Frontal cortex (tissue), 4 donors: ENCODE measurements at places on chromosomes 5 and 9.

GRCh38 chr5:82918311-82919031, 158.7 kb downstream of the TMEM167A start:
- no peak for DNase-seq

DNA sequence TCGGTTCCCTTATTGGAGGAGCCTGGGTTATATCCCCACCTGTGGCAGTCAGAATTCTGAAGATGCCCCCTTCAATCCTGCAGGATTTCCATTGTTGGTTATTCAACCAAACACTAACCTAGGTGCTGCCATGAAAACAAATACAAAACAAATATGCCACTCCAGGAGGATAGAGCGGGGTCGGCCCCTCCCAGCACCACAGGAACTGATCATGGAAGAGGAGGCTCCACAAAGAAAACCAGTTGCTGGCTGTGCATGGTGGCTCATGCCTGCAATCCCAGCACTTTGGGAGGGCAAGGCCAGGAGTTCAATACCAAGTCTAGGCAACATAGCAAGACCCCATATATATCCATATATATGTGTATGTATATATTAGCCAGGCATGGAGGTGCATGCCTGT, 13.2 kb upstream of the ADGRD2 start:
- no peak for DNase-seq

DNA sequence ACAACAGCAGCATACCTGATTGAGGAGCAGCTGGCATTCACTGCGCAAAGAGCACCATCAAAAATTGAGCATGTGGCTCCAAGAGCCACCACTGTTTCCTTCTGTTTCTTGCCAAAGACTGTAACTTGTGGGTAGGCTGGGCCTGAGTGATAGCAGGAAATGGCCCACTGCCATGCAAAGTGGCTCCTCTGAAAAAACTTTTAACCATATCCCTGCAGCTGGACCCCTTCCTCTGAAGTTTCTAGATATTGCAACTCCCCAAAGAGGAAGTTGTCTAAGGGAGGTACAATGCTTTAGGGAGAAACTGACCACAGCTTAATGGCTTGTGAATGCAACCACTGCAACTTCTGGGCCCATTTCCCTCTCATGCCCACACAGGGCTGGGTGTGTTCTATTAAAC, 355.4 kb upstream of the PDE4D start:
- no peak for DNase-seq

DNA sequence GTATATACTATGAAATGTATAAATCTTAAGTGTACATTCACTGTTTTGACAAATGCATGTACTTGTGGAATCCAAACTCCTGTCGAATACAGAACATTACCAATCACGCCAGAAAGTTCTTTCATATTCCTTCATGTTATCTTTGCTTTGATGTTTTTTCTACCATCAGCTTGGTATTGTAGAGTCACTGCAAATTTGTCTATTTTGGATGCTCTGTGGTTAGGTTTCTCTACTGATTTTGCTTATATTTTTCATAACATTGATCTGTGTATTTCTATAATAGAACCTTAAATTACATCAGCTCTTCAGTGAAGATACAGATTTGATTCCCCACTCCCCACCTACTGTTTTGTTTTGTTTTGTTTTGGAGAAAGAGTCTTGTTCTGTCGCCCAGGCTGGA, 30.8 kb downstream of the HABP4 start:
- DNase-seq, result no peak

DNA sequence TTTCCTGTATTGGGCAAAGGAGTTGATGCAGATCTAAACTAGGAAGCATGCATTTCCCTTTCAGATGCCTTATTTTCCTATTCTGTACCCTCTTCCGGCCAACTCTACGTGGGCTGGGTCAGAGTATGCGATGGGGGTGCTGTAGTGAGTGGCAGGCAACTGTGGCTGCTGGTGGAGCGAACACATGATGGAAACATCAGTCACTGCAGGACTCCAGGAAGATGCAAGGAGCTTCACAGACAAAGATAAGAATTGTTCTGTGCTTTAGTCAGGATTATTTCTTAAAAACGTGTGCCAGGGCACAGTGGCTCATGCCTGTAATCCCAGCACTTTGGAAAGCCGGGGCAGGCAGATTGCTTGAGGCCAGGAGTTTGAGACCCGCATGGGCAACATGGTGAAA, 75.1 kb downstream of the PSAT1 start:
- DNase-seq, result no peak

GRCh38 chr9:8961186-8961851, 1161.7 kb upstream of the DMAC1 start:
- no peak for DNase-seq

DNA sequence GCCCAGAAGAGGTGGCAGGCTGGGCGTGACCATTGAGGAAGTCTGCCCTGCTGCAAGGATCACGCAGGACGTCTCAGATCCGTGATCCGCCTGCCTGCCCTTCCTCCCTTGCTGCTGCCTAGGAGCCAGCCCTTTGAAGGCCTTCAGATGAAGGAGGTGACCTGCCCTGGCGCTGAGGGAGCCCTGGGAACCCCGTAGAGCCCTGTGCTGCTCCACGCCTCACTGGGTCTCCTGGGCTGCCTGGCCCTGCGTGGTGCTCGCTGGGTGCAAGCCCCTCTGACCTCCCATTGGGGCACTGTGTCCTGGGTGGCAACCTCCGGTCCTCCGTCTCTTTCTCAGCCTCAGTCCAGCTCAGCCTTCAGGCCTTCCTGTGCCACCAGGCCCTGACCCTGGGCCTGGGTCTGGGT, 295.3 kb upstream of the IRX4 start:
- no peak for DNase-seq

DNA sequence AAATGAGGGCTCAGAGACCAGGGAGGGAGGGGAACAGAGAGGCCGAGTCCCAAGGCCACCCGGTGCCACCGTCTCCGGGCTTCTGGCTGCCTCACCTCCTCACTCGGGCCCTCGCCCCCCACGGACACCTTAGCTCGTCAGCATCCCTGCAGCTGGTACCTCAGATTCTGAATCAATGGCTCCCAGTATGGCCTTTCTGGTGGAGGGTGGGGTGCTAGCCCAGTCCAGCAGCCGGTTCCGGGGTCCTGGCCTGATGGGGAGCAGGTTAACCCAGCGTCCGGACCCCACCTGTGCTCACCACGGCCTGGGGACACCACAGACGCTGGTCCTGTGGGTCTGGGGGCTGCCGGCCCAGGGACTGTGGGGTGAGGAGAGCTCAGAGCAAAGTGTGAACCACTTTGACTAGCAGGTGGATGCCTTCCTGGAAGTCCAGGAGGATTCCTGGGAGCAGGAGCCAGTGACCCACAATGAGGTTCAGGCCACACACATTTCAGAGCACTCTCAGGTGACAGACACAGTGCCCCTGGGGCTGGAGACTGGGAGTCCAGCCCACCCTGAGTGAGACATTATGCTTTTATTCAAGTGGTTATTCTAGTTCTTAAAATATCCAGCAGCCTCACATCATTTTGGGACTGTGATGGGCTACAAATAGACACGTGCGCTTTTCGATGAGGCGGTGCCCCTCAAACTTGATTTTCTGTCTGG, 53.3 kb downstream of the AHRR start:
- DNase-seq, result no peak

DNA sequence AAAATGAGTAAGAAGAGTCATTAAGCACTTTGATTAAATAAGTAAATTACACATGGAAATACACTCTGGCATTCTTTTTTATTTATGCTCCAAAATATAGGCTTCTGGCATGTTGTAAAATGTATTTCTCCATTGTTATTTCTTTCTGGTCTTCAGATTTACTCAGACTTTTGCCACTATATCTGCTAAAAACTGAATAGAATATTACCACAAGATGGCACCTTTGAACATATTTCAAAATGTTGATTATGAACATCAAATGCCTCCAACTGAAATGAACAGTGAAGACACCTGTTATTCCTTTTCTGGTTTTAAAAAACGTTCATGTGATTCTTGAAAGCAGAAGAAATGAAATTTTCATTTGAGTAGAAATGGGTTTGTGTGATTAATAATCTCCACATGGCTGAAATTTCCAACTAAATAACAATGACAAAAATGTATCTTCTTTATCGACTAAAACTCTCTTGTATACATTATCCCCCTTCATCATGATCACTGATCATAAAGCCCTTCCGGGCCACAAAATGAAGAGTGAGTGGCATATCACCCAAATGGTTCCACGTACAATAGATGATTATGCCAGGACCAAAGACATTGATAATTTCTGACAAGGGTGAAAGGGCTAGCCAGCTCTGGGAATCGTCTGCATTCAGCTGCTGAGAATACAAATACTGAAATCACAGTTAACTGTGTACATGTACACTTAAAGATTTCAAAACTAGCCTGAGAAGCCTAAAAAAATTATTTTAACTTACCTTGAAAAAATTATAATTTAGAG, 23.8 kb downstream of the TYRP1 start:
- no peak for DNase-seq

DNA sequence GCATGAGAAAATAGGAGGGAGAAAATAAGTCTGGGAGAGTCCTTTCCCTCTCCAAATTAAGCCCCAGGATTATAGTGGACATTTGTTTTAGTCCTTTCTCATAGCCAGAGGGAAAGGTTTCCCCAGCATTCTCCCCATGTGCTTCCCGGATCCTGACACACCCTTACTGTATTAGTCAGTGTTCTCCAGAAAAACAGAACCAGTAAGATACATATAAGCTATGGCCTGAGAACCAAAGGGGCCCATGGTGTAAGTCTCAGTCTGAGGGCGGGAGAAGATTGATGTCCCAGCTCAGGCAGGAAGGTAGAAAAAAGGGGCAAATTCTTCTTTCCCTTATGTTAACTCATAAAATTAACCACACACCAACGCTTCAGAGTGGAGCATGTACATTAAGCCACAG, 25.6 kb upstream of the SPATA31D4 start:
- DNase-seq, result no peak

DNA sequence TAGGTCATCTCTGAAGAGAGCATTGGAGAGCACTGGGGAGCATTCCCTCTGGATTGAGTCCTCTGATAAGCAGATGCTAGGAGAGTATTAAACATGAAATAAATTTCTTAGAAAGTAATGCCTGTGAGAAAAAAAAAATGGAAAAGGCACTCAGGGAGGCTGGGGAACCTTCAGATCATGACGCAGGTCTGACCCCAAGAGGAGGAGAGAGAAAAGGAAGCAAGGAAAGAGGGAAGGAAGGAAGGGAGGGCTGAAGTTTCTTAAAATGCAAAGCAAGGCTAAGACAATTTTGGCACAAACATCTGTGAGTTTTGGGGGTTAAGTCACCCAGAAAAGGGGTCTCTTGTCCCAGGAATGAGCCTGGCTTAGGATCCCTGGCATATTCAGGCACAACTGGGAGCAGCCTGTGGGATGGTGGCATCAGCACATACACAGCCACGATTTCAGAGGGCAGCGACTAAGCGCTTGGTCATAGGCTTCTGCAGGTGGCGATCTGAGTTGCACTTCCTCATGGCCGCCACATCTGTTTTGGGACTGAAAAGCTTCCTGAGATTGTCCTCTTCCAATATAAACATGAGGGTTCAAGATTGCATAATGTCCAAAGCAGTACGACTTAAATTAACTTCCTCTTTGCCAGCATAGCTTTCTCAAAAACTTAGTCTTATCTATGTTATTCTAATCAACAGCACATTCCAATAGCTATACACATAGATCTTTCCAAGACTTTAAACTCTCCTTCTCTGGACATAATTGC, 692.7 kb downstream of the DNAH5 start:
- no peak for DNase-seq

DNA sequence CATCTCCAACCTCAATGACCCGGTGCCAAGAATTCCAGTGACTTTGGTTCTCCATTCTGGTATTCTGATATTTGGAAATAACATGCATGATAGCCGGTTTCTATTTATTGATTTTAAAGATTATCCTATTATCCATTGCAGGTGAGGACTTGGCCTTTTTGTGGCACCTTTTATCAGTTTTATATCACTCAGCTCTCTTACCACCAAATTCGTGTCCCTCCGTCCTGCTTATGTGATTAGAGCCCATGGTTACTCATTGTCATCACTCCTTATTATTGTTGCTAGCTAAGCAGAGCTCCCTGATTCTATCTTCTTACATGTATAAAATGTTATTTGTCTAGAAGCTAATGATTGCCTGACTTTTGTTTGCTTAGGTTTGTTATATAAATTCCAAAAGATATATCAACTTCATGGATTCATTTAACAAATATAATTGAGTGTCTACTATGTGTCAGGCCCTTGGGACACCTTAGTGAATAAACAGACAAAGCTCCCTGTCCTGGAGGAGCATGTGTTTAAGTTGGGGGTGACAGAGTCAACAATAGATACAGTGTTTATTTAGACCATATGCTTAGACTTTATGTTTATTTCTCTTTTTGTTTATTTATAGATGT, 138.2 kb downstream of the ADAMTS16 start:
- no peak for DNase-seq

GRCh38 chr9:94807556-94807955, 81.1 kb downstream of the AOPEP start:
- no peak for DNase-seq

- no peak for DNase-seq
These were observed 86.3 kb upstream of the IRX1 start for GRCh38 chr5:3509290-3509689.

GRCh38 chr9:105054491-105054890, 126.5 kb upstream of the ABCA1 start:
- DNase-seq, result no peak

- DNase-seq, result no peak
These were observed 3.8 kb upstream of the NDST1 start for GRCh38 chr5:150503977-150504620.

DNA sequence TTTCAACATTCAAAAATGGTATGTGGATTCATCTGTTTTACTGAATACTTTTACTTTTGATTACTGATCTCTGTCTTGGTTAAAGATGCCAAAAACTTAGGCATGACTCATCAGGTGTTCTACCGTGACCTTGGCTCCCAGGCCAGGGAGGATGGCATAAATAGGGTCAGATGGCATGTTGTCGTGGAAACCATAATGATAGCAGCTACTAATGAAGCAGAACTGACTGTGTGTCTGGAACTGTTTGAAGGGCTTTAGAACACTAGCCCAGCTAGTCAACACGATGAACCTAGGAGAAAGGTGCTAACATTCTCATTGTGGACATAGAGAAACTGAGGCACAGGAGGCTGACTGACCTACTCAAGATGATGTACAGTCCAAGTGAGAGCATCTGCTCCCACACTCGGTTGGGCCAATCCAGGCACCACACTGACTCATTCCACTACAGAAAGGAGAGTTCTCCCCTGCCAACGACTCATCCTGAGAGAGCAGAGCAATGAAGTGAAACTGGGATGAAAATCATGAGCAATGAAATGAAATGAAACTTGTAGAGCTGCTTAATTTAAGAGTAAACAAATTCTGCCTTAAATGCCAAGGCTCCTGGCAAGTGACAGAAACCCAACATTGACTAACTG, 116.0 kb downstream of the TENT4A start:
- DNase-seq, result no peak

DNA sequence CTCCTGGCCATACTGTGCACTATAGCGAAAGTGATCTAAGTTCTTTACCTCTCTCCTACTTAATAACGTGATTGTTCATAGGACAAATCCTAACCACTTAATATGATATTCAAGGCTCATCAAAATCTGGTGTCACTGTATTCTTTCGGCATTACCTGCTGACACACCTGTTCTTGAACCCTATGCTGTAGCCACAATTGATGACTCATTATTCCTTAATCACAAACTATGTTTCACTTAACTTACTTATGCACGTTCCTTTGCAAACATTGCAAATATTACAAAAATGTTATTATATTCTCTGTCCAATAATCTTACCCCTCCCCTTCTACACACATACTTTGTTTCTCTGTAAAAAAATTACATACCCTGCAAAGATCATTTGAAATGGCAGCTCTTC, 158.1 kb upstream of the ADRA1B start:
- DNase-seq, result no peak

- no peak for DNase-seq
These were observed 17.8 kb downstream of the PPARGC1B start for GRCh38 chr5:149747833-149748366.

GRCh38 chr9:86512929-86513328, 158.7 kb upstream of the TUT7 start:
- DNase-seq, result no peak

GRCh38 chr9:31519011-31519410, 865.4 kb upstream of the ACO1 start:
- DNase-seq, result no peak
